ENCODE measurements at places on chromosomes 4 and X.

GRCh38 chrX:857376-857775 is 226.8 kb downstream of the SHOX start:
- DNase-seq: no peak

- DNase-seq: no peak
These were observed 151.0 kb downstream of the NHS start for GRCh38 chrX:17525762-17526555.

- DNase-seq: no peak
These were observed 52.8 kb downstream of the NPFFR2 start for GRCh38 chr4:72084587-72085011.

DNA sequence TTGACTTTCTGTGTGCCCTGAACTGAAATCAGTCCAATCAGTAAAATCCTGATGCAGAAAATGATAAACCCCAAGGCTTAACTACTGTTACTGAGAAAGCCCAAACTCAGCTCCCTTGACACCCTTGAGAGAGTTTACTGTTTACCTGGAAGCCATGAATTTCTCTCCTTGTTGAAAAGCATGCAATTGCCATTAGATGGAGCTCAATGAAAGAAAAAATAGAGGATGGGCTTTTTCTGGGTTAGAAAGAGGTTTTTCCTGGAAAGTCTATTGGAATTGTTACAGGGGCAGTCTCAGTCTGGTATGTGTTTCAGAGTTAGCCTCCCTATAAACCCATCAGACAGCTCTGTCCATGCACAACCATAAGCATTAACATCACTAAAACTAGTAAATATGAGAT is 66.4 kb upstream of the C4orf54 start:
- no peak for DNase-seq

GRCh38 chr4:2911868-2912267 is 51.3 kb downstream of the NOP14 start:
- no peak for DNase-seq

- no peak for DNase-seq
These were observed 45.7 kb downstream of the MANBA start for GRCh38 chr4:102715057-102715456.

DNA sequence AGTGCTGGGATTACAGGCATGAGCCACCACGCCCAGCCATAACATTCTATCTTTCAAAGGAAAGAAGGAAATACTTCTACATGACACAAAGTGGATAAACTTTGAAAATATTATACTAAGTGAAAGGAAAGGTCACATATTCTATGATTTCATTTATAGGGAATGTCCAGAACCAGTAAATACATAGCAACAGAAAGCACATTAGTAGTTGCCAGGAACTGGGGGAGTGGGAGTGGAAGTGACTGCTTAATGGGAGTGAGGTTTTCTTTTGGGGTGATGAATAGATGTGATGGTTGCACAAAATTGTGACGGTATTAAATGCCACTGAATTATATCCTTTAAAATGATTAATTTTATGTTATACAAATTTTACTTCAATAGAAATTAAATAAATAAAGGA is 95.7 kb upstream of the IL15 start:
- no peak for DNase-seq

DNA sequence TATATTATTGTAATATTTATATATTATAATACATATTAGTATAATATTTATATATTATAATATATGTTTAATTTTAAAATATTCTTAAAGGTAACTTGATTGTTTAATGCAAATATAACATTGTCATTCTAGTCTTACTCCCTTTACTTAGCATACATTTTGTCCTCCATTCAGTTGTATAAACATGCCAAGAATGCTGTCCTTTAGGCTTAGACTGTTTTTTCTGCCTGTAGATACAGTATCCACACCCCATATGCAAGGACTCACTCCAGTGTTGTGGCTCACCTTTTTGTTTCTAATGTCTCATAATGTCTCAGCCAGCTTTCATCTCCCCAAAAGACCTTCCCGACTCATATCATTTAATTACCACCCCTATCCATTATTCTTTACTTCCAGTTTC is 2110.0 kb downstream of the PCDH7 start:
- no peak for DNase-seq

- DNase-seq: no peak
These were observed 107.9 kb downstream of the EFHC2 start for GRCh38 chrX:44235534-44235933.

GRCh38 chr4:189940178-189941004 is at the start of gene FRG1:
FRG1 (plus strand) TSS chr4:189940872; CDS start chr4:189941010, 138 bp downstream.
- peak; percentile 58 for DNase-seq

DNA sequence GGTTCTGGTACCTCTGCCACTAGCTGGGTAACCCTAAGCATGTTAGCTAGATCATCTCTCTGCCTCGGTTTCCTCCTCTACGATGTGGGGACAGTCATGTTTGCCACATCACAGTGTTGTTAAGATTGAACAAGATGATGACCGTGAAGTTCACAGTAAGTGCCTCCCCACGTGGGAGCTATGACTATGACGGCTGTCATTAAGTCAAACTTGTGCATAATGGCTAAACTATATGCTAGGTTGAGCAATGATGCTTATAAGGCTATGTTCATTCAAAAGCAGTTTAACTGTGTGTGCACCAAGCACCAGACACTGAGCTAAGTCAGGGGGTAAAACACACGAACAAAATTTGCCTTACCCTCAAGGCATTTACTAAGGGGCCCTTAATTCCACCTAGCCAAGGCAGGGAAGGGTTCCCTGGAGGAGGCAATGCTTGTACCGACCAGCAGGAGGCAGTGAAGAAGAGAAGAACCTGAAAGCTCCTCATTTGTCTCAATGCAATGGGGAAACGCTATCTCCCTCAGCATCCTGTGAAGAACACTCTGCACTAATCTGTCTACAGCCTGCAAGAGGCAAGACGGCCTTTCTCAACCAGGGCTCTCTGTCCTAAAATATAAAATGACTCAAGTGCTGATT is 52.9 kb downstream of the MAP7D2 start:
- no peak for DNase-seq

DNA sequence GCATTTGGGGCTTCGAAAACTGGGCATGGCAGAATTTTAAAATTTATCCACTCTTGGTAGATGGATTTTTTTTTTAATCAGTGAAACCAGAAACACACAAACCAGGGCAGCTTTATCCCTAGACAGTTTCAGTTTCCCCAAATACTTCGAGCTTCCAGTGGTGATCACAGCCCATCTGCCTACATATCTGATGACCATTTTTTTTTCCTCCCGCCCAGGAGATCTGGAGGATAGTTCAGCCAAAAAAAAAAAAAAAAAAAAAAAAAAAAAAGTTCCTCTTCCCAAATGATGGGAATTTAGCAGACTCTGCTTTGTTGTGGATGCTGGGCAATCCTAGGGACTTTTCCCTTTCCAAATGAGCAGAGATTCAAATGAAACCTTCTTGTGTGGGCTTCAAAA is 1.0 kb upstream of the TBC1D9 start:
- DNase-seq: no peak

- DNase-seq: no peak
These were observed 223.9 kb downstream of the CAMK2D start for GRCh38 chr4:113537628-113538027.
